ENCODE measurements at places on chromosomes 2 and 18.

- no peak for DNase-seq
Observed at GRCh38 chr2:200702646-200703118, 109.0 kb upstream of the BZW1 start.

DNA sequence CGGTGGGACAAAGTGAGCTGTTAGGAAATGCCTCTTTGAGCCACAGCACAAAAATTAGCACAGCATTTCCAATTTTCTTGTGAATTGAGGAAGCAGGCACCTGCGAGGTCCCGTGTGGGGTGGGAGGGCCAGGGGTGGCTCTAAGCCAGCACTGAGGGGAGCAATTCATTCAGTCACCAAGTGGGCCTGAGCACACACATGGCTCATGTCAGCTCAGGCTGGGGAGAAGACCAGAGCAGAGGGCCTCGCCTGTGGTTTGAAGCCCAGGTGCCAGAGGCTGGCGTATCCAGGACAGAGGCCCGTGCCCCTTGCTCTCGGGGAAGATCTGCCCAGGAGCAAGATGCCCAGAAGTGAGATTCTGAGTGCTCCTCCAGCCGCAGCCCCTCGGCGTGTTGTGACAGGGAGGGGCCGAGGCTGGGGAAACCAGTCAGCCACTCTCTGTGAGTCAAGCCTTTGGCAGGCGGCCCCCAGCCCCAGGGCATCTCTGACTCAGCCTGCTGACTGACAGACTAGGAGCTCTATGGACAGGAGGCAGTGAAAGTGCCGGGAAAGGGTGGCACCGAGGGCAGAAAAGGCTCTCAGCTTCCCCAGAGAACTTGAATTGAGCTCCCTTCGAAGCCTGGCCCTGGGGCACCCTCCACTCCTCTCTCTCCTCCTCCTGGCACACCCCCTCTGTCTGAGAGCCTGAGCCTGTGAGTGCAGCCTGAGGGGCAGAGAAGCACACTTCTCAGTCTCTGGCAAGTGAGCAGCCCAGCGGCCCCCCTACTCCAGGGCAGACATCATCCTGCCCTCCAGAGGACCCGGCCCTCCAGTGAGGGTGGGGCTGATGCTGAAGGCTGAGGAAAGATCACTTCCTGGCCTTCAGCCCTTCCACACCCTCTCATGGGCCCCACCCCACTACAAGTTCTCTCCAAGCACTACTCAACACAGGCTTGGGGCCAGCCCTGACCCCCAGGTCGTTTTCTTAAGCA lies 32.3 kb downstream of the CYP26B1 start:
- peak; percentile 90 for DNase-seq

DNA sequence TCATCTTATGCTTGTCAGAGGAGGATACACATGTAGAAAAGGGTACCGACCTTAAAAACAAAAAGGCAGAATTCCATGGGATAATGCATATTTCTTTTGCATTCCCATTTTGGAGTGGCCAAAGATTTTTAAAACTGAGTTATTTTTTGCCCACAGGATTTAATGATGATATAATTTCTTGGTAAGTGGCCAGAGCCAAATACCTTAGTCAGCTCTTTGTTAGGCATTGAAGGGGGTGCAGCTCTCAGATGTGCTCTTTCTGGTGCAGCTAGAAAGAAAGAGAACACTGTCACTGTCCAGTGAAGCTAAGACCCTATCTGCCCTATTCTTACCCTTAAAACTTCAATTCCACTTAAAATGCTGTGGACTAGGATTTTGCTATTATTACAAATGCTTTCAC lies 10.8 kb downstream of the COQ10B start:
- DNase-seq = peak; percentile 51

GRCh38 chr18:71237641-71238040 lies 948.8 kb downstream of the SOCS6 start:
- no peak for DNase-seq

GRCh38 chr2:144372410-144373080 lies 147.4 kb downstream of the ZEB2 start:
- no peak for DNase-seq

DNA sequence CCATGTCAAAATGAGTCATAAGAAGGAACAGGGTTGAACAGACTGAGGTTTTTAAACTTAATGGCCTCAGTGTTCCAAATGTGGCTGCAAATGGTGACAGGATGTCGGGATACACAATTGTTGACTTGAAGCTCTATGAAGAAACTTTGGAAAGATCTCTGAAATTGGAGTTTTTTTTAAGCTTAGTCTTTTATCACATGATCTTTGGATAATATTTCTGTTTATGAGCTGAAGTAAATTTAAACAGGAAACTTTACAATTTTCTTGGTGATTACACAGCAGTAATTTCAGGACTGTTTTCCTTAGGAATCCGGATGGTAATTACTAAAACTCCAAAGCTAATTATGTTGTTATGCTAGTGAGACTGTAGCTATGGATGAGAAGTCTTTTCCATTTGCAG lies 199.1 kb upstream of the NRXN1 start:
- no peak for DNase-seq

DNA sequence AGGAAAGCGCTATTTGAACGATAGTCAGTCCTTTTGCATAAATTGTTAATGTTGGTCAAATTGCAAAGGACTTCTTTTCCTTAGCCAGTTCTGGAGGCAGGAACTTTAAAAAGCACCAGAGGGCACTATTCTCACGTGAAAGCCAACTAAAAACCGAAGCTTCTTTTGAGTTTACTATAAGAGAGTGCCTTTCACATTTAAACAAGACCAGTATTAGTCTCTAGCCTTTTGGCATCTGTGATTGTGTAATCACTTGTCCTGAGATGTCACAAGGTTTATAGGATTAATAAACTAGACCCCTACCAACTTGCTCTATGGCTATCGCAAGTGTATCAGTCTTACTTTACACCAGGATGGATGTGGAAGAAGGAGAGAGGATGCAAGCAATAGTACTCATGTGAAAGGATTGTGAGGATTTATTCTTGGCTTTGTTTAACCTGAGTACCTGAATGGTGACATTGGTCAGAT lies 14.4 kb upstream of the STAT4 start:
- peak; percentile 66 for DNase-seq

DNA sequence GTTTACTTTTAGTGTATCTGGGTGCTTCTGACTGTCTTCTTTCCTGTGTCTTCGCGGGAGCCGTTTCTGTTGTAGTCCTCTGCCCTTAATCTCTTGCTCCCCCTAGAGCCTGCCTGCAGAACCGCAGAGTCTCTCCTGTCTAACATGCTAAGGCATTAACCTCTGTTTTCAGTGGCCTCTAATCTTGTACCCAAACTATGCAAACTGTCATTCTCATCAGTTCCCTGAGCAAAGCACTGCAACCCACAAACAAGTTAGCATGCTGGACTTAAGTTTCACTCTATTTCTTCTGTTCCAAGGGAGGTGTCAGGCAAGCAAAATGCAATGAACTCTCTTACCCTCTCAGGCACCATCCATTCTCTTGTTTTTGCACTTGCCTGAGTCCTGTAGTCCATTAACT lies 138.4 kb downstream of the OTX1 start:
- DNase-seq = peak; percentile 56

GRCh38 chr2:166418853-166419615 lies 43.3 kb upstream of the SCN9A start:
- DNase-seq = no peak

DNA sequence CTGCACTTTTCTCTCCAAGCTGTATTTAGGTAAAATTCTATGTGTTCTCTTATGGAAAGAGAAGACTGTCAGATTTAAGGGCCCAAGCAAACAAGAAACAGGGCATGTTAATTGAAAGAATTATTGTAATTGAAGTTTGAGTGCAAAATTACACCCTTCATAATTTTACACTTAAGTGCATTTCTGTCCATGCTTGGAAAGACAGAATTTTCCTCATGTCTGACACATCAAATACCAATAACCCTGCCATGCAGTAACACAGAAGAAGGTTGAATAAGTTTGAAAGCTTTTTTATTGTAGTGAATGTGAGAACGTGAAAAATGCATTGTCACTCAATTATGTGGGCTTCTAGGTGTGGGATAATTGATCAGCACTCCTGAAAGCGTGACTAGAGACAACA lies 52.9 kb upstream of the PARD3B start:
- no peak for DNase-seq

- DNase-seq = no peak
Observed at GRCh38 chr2:114192362-114192761, 250.1 kb upstream of the DPP10 start.

DNA sequence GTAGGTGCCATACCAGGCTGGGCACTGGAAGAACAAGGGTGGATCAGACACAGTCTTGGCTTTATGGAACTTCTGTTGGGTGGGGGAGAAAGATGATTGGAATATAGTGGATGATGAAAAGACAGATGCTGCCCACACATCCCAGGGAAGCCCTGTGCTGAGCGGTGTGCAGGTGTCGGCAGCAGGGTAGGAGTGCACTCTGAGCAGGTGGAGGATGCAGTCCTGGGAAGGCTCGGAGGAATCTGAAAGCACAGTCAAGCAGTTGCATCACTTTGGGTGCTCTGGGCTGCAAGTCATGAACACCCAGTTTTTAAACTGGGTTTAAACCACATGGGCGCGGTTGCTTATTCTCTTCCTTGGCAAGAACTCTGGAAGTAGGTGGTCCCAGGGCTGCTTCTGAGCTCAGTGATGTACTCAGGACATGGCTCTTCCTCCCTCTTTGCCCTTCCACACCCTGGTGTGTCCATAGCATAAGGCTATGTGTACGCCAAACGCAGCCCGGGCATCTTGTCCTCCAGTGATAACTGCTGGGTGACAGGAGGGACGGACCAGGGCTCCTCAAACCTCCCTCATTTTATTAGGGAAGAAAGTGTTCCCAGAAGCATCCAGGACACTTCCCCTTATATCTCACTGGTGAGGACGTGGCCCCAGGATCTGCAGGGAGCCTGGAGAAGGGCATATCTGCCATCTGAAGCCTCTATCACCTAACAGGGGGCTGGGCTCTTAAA lies 84.0 kb downstream of the SH3RF3 start:
- no peak for DNase-seq

GRCh38 chr2:191728750-191729624 lies 51.1 kb downstream of the NABP1 start:
- DNase-seq = peak; percentile 65

DNA sequence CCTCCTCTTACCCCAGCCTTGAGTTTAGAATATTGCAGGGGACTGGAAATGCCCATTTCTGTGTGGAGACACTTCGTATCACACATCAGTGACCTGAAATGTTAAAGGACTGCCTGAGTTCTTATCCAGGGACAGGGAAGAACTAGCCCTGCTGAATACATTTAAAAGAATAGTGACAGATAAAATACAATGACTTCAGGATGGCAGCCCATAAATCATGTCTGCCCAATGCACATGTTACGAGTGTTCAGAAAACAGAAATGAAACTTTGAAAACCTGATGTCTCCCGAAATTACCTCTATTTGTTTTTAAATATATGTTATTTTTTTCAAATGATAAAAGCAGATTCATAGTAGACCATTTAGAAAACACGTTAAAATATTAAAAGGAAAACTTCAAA lies 22.3 kb upstream of the RAB12 start:
- DNase-seq = no peak

DNA sequence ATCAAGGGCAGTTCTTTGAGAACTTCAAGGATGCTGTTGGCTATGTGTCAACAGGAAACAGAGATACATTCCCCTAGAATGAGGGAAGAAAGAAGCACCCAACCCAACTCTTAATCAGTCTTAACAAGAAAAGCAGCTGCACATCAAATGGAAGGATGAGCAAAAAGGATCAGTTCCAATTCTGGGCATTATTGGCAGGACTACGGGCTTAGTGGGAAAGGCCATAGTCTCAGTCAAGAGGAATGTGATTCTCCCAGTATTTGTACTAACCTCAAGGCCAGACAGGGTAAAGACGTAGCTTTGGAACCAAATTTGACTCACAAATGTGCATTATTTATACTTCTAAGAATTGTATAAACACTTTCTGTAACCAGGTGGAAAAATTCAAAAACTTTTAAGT lies 18.2 kb downstream of the BMP10 start:
- no peak for DNase-seq

GRCh38 chr2:230700447-230700846 lies 12.2 kb upstream of the CAB39 start:
- no peak for DNase-seq

GRCh38 chr2:157321466-157321865 lies 4.2 kb downstream of the ERMN start:
- DNase-seq = no peak

DNA sequence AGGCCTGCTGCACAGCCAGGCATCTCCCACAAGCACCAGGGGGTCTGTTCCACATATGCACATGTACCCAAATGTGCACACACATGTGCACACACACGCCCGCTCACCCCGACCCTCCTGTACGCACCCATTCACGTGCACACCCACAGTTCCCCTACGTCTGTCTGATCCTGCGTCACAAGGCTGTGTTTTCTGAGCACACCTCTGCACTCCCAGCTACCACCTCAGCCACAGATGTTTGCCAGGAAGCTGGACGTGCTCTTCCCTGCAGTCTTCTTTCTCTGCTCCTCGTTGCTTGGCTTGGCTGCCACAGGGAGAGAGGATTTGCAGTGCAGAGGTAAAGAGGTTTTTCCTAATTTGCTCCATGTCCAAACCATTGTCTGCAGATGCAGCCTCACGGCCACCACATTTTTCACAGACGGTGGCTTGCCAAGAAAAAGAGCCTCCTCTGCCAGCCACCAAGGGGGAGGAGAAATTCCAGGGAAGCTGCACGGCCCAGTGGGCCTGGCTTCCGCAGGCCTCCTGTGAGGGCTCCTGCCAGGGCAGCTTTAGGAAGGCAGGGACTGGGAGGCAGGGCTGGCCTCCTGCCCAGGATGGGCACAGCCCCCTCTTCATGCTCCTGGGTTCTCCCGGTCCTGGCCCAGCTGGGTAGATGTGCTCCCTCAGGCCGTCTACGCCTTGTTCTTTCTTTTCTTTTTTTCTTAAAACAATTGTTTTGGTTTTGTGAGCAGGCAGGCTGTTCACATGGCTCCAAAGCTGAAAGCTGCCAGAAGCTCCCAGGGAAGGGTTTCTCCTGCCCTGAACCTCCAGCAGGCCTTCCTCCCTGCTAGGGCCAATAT lies 29.3 kb upstream of the HS6ST1 start:
- DNase-seq = peak; percentile 82

- DNase-seq = no peak
Observed at GRCh38 chr2:9260464-9260918, 53.9 kb downstream of the ASAP2 start.

- DNase-seq = no peak
Observed at GRCh38 chr2:223386189-223386588, 216.0 kb downstream of the SCG2 start.

DNA sequence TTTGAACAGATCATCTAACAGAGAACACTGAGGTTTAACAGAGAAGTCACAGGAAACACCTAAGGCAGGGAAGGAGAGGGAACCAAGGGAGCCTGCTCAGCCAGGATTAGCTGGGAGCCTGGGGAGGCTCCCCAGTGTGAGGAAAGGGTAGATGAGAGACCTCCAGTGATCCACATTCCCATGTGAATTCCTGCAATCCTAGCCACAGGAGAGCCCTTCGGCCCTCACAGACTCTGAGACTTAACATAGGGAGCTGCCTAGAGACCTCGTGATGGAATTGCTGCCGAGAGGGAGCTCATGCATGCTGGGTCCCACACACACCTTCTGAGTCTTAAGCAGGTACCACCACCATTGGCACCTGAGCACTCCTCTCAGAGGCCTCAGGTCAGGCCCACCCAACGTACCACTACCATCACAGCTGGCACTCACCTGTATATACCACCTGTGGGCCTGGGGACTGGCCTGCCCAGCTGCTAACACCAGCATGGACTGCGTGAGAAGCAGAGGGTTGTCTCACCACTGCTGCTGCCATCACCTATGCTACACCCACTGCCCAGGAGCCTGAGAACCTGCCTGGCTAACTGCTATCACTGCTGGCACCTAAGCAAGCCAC lies 225.9 kb upstream of the RASGRP3 start:
- DNase-seq = no peak

- DNase-seq = peak; percentile 70
Observed at GRCh38 chr2:127953849-127954248, 68.1 kb upstream of the AMMECR1L start.

- DNase-seq = peak; percentile 100
Observed at GRCh38 chr2:67260343-67261277, 136.5 kb upstream of the ETAA1 start.
